ENCODE measurements at places on chromosomes 3 and 15.

- no peak for DNase-seq
Observed at GRCh38 chr3:19811689-19812088, 122.3 kb downstream of the EFHB start.

DNA sequence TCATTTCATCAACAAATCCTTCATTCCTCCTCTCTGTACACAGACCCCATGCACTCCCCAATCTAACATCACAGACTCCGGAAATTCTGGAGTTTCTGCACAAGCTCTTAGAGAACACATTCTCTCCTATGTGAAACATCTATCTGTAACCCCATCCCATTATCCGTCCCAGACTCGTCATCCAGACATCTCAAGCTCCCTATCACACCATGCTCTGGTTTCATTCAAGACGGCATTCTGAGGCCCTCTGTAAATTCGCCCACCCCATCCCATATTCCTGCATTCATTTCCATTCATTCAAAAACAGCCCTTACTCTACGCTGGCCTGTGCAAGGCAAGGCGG is 575 bp downstream of the LEO1 start:
- DNase-seq: no peak

DNA sequence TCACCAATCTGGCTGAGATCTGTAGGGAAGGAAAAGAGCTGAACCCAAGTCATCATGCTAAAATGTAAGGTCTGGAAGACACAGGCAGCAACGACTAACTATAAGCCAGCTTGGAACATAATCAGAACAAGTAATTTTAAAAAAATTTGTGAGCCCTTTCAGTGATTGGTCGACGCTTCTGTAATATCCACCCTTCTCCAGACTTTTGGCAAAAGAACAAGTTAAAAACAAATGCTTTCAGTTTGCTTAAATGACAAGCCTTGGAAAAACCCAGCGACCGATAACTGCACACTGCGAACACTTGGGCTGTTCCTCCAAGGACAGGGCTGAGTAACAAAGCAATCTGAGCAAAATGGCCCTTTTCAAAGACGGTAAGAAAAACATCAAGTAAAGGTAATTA is 49.6 kb downstream of the PCSK6 start:
- DNase-seq: no peak

- no peak for DNase-seq
Observed at GRCh38 chr15:82138306-82138705, 92.5 kb upstream of the MEX3B start.

DNA sequence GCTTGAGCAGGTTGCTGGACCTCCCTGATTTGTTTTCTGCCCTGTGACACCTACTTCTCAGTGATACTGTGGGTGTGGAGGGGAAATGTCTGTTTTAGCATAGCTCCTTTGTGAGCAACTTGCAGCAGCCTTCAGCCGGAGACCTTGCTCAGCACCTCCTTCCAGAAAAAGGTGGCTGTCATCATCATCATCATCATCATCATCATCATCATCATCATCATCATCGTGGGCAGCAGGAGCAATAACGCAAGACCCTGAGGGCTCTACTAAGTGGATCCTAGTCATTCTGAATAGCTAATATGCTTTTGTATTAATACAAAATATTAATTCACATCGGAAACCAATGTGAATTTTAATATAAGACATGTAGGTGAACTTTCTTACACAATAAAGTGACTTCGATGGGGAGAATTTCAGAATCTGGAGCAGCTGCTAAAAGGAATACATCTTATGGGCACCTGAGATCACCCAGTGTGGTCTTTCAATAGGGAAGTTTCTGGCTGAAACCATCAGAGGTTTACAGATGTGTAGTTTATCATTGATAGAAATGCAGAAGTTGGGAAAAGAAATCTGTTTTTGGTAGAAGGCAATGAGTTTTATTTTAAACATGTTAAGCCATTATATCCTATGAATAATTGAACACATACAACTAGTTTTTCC is 8.6 kb downstream of the GABRR3 start:
- DNase-seq: no peak

- no peak for DNase-seq
Observed at GRCh38 chr15:22780267-22780666, 6.2 kb upstream of the NIPA1 start.

DNA sequence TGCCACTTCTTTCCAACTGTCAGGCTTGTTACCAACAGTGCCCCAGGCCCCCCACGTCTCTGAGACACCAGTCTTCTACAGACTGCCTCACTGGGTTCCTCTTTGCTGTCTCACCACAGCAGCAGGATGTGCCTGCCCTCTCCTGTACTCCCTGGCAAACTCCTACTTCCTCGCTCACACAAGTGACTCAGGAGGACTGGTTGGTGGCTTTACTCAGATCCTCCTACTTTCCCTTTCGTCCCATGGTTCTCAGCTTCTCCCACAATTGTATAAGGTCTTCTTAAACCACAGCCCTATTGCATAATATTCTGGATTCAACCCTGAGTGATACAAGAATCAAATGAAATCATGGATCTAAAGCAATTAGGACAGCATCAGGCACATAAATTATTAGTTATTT is 246.6 kb upstream of the PROK2 start:
- DNase-seq: no peak

DNA sequence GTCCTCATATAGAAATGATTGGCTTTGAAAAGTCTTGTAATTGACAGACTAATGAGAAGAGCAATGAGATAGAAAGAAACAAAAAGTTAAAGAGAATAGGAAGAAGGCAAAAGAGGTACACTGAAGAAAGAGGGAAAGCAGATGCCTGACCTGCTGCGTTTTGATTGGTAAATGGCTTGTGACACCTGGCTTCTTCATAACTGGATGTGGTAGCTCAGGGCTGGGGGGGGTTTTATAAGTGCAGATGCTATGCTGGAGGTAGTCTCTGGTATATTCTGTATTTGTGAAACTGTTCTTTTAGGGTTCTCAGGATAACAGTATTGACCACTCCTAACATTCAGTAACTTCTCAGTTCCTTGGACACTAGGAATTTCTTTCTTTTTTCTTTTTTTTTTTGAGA is 1.4 kb downstream of the STARD9 start:
- DNase-seq: no peak

DNA sequence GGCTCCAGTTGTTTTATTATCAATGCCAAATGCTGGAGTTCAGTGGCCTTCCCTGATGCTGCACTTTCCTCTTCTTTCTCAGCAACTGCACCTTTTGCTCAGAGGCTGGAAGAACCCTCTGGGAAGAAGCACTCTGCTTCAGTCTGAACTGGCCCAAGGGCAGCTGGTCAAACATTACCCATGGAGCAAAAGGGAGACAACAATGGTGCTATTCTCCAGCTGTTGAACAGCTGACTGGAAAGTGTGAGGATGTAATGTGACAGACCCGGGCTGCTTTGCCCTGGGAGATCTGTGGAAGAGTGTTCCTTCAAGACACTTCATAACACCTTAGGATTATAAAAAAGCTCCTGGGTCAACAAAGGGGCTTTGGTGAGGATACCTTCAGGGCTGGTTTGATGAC is 84.9 kb downstream of the EPHB1 start:
- no peak for DNase-seq

- DNase-seq: no peak
Observed at GRCh38 chr3:135499426-135499825, 466.1 kb upstream of the PPP2R3A start.

- DNase-seq: no peak
Observed at GRCh38 chr3:106675451-106675850, 701.8 kb upstream of the CCDC54 start.

DNA sequence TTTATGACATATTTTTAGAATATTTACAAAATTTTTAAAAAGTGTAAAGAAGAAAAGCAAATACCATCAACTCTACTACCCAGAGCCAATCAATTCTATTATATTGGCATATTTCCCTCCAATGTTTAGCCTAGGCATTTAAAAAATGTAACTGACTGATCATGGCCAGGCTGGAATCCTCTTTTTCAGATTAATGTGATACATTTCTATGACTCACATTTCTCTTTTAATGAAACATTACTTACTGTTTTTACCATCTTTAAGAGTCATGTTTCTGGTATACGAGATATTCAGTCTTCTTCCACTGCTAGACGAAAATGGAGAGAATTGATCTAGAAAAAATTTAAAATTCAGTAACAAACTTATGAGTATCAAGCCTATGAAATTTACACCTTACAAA is 53.4 kb upstream of the DCUN1D1 start:
- DNase-seq: no peak

DNA sequence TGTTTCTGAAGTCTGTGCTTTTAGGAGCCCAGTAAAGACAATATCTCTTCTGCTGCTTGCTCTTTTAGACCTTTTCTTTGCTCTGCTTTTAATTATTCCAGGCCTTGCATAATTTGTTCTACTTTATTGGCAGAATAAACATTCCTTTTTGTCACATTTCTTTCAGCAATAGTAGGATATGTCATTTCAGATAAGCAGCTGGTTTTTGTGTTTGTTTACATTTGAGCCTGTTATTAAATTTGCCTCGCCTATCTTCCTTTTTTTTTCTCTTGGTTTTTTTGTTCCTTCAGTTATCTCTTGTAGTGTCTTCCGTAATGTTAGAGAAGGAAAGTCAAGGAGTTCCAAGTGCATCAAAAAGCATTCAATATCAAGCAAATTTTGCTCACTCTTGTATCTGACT is 16.4 kb downstream of the ZNF654 start:
- no peak for DNase-seq

- DNase-seq: no peak
Observed at GRCh38 chr3:69484507-69485393, 98.9 kb upstream of the FRMD4B start.

GRCh38 chr15:35047528-35047927 is 37.6 kb downstream of the NANOGP8 start:
- DNase-seq: no peak

All from T-helper 22 cell (primary cell).